Stimulated activated CD4-positive, alpha-beta T cell treated with anti-CD3 and anti-CD28 coated beads, Interleukin-4, amount 100 ng/mL, for 24 hours (primary cell): ENCODE measurements at places on chromosomes 12 and 14.

DNA sequence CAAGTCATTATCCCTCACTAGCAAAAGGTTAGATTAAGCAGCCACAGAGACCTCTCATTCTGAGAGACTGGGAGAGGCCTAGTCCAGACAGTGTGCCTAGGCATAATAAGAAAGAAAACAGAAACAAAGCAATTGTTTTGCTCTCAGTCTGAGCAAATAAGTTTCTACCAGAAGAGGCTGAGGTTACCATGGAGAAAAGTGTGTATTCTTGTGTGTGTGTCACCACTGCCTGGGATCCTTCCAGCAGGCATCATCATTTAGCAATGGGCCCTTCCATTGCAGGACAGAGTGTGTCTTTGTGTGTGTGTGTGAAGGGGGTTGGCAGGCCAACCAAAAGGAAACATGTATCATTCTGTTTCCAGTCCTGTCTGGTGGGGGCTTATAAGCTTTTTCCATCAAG lies 3.7 kb downstream of the EFS start:
- DNase-seq: no peak

GRCh38 chr12:12202747-12203146 lies 64.1 kb downstream of the LRP6 start:
- DNase-seq: no peak

DNA sequence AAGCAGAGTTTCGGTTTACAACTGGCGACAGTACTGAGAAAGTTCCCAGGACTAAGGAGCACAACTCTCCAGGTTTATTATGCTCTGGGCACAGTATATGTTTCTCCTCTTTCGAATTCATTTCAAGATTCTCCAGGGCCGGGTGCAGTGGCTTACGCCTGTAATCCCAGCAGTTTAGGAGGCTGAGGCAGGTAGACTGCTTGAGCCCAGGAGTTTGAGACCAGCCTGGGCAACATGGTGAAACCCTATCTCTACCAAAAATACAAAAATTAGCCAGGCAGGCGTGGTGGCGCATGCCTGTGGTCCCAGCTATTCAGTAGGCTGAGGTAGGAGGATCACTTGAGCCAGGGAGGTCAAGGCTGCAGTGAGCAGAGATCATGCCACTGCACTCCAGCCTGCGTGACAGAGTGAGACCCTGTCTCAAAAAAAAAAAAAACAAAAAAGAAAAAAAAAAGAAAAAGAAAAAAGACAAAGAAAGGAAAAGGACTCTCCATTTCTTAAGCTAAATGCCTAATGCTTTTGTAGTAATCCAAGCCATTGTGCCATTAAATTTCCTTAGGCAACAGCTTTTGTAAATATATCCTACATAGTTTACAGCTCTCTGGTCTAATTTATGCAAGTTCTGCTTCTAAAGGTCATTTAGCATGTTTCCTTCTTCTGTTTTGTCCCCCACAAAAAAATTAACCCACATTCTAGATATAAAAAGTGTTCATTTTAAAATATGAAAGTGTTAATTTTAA lies 34.8 kb downstream of the ATL1 start:
- DNase-seq: no peak

GRCh38 chr12:22755629-22756028 lies 130.7 kb downstream of the ETNK1 start:
- no peak for DNase-seq

DNA sequence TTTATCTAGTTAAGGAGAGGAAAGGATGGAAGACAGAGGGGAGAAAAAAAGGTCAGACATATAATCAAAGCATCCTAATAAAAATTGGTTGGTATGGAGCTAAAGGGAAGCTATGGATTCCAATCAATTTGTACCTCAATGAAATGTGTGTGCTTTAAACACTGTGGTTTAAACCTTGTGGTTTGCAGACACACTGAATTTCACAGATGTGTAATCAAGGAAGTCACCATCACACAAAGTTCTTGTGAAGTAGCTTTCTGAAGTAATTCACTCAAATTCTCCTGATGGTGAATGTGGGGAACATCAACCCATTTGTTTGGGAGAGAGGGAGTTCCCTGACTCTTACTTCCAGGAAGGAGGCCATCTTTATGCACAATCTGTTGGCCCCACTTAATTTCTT lies 243.3 kb upstream of the KRR1 start:
- no peak for DNase-seq

DNA sequence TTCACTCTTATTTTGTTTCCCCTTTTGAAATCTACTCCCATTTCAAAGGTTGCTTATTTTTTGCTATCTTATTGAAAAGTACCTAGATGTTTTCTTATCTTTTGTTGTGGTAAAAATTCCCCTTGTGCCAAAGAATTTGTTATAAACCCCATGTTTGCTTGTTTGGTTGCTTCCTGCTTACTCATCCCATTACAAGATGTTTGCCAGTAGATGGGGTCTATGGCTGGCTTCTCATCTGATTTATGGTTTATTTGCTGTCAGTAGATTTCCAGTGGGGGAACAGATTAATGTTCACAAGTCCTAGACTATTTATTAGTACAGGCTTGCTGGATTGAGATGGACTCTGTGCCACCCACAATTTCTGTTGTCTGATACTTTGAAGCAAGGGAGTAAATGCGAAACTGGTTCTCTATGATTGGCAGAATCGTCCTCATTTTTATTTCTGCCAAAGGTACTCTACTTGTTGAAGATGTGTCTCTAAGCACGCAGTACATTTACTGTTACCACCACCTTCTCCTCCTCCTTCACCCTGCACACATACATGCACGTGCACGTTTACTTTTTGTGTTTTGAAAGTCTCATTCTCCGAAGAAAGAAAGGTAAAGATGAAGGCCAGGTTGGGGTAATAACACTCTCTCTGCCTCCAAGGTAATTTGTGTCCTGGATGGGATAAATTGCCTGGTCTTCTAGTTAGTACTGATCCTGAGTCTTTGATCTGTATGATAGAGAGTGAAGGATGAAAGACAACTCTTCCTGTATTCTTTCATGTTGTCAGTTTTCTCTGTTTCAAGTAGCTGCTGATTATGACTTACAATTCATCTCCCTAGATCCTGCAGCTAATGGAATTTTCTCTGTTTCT lies 117.2 kb upstream of the ATP2B1 start:
- no peak for DNase-seq

- DNase-seq: no peak
These were observed 6.4 kb upstream of the GAS2L3 start for GRCh38 chr12:100566887-100567637.

DNA sequence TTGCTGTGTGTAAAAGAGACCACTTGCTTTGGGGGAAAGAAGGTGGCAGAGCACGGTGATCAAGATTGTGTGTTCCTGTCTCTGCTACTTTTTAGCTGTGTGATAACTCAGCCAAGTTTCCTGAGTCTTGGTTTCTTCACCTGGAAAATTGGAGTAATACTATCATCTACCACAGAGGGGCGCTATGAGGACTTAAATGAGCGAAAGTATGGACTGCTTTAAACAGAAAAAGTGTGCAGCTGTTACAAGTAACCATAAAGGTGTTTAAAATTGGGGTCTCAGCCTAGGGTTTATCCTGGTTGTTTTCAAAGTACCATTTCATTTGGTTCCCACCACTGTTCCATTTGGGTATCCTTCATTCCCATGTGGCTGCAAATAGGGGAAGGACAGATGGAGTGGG lies 65.9 kb upstream of the WSCD2 start:
- DNase-seq: no peak

DNA sequence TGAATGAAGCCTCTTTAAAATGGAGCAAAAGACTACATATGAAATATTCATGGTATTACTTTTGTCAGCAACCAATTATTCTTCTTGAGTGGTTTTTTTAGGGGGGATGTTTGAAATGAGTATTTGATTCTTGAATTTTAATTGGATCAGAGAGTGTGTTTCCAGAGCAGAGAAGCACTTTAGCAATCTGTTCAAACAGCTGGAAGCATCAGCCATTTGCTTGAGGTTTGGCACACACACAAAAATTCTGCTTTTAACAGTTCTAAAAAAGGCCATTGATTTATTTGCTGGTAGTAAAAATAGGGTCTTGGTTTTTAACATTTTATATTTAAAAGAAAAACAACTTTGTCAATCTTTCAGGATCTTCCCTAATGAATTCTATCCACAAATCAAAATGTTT lies 292.7 kb downstream of the LRFN5 start:
- DNase-seq: no peak

- DNase-seq: no peak
These were observed 201.2 kb downstream of the ESR2 start for GRCh38 chr14:64092940-64093339.

DNA sequence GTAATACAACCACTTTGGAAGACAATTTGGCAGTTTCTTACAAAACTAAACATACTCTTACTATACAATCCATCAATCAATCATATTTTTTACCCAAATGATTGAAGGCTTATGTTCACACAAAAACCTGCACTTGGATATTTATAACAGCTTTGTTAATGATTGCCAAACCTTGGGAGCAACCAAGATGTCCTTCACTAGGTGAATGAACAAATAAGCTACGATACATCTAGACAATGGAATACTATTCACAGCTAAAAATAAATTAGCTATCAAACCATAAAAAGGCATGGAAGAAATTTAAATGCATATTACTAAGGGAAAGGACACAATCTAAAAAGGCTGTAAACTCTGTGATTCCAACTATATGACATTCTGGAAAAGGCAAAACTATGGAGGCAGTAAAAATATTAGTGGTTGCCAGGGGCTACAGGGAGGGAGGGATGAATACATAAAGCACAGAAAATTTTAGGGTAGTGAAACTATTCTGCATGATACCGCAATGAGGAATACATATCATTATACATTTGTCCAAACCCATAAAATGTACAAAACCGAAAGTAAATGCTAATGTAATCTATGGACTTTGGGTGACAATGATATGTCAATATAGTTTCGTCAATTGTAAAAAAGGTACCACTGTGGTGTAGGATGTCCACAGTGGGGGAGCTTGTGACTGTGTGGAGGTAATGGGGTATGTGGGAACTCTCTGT lies 70.5 kb downstream of the GPR65 start:
- no peak for DNase-seq

GRCh38 chr12:25767606-25768005 lies 190.9 kb upstream of the RASSF8 start:
- no peak for DNase-seq

GRCh38 chr12:74286254-74286653 lies 251.4 kb upstream of the ATXN7L3B start:
- no peak for DNase-seq
